ENCODE measurements at places on chromosomes 1 and 21.

GRCh38 chr1:59415881-59416280, 119.0 kb downstream of the FGGY start:
- no peak for DNase-seq

DNA sequence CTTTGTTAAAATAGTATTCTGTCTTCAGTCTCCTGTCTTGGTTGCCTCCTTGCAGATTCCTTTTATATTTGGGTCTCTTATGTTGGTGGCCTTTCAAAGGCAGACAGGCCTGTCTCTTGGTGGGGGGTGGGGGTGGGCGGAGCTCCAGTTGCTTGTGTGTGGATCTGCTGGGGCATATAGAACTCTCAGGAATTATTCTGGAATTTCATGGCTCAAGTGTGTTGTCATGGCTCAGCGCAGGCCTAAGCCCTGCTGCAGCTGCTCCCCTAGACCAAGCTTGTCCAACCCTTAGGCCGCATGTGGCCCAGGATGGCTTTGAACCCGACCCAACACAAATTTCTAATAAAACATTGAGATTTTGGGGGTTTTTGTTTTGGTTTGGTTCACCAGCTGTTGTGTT, 8.0 kb downstream of the C1orf35 start:
- no peak for DNase-seq

GRCh38 chr1:91621907-91622306, 121.3 kb downstream of the CDC7 start:
- no peak for DNase-seq

DNA sequence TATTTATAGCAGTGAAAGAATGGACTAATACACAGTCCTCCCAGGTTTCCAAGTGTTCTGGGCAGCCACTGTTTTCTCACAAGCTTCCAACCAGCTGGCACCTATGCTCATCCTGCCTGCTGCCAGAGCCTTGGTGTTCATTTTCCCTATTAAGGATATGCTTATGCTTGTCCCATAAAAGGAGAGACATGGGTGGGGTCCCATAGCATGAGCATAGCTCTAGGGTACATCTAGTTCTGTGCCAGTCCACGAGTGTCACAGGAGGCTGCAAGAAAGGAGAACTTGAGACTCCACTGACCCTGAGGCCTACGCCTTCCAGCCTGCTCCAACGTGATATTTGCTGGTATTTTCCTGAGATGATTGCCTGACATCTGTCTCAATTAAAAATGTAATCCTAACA, 192.4 kb upstream of the PTGFR start:
- DNase-seq: no peak

DNA sequence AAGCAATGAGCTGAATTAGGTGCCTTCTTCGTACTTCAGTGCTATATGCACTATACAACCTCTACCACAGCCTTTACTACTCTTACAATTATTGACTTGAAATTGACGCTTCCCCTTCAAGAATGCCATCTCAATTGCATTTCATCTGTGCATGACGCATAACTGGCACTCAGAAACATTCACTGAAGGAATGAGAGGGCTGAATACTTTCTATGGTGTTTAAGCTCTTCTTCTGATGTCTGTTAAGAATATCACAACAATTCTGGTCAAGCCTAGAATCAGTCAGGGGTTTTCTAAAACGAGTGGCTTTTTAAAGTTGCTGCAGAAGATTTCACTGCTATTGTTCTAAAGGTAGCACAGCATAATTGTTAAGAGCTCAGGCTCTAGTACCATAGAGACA, 11.5 kb downstream of the DENND1B start:
- DNase-seq: no peak

- DNase-seq: no peak
These were observed 42.9 kb downstream of the FMN2 start for GRCh38 chr1:240134596-240134995.

DNA sequence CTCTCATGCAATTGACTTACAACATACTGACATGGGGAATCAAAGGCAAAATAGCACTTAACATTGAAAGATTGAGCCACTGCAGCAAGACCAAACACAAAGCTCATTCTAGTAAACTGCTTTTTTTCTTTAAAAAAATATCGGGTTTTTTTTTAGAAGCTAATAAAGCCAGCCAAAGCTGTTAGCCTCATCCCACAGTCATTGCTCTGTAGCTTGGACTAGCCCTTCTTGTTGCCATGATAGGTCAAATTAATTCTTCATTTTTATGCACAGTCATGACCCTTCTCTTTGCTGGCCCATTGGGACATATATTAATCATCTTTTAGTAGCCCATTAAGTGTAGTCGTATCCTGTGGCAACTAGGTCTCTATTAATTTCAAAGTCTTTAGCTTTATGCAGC, 231.3 kb downstream of the ADGRL2 start:
- DNase-seq: no peak

DNA sequence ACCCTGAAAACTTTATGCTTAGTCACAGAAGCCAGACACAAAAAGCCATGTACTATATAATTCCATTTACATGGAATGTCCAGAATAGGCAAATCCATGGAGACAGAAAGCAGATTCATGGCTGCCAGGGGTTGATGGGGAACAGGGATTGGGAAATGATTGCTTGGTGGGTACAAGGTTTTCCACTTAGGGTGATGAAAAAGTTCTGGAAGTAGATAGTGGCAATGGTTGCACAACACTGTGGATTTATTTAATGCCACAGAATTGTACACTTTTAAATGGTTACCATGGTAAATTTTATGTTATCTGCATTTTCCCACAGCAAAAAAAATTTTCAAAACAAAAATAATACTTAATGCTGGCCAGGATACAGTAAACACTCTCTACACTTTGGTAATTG, 40.6 kb downstream of the ENAH start:
- DNase-seq: no peak

- DNase-seq: no peak
These were observed 249.9 kb downstream of the NFIA start for GRCh38 chr1:61332196-61332753.

DNA sequence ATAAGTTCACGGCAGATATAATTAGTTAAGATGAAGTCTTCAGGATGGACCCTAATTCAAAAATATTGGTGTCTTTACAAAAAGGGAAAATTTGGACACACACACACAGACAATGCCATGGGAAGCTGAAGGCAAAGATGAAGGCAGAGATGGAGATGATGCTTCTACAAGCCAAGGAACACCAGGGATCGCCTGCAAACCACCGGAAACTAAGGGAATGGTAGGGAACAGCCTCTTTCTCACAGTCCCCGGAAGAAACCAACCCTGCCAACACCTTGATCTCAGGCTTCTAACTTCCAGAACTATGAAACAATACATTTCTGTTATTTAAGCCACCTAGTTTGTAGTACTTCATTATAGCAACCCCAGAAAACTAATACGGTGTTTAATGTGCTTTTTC, 15.1 kb upstream of the SERTAD4 start:
- DNase-seq: no peak

DNA sequence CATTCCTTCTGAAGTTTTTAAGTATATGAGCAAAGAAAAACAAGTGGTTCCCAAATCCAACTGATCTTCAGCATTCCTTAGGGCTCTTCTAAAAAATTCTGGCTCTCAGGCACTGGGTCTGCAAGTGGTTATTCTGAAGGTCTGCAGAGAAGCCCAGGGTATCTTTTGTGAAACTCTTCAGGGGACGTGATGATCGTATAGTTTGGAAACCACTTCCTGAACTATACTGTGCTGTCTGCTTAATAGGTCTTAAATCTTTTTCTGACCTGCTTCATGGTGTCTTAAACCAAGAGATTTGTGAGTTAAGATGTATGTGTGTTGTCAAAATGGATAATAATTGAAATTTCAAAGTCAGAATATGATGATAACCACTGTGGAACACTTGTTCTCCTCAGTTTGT, 115.5 kb downstream of the LHX9 start:
- no peak for DNase-seq

DNA sequence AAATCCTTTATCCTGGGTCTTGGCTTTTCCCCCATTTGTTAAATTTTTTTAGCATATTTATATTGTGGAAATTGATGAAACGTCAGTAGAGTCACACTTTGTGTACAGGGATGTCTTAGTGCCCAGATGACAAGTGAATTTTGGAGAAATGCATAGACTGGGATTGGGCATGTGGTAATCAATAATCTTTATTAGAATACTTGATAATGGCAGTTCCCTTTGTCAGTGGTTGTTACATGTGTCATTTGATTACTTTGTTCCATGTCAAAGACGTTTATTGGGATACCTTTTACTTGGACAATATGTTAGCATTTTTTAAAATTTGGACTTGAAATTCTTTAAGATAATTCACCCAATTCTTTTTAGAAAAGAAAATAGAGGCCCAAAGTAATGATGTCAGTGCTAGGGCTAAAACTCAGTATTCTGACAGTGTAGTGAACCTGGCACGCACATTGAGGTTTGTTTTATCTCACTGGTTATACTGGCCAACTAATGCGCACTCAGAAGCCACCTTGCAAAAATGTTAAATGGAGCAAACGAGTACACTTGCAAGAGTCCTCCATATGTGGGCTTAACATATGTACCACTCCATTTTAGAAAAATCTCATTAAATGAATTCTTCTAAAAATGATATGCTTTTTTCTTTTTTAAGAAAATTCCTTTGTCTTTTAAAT, 9.2 kb downstream of the PRPF38B start:
- no peak for DNase-seq

GRCh38 chr1:16966282-16966681, 14.1 kb downstream of the MFAP2 start:
- DNase-seq: no peak

DNA sequence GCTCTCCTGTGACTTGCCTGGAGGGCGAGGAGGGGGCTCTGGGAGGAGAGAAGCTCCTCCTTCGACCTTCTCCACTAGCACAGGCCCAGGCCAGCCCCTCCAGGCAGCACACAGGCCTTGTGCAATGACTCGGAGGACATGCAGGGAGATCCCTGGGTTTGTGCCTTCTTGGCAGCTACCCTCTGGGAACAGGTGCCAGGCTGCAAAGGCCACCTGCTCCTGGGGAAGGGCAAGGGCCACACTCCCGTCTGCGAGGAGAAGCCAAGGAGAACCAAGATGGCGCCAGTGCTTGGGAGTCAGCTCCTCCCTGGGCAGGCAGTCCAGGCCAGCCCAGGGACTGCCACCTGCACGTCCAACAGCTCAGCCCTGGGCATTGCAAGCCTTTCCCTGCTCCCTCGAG, 15.3 kb downstream of the CASZ1 start:
- DNase-seq: no peak

GRCh38 chr1:55055084-55055882, 15.9 kb downstream of the PCSK9 start:
- DNase-seq: no peak

DNA sequence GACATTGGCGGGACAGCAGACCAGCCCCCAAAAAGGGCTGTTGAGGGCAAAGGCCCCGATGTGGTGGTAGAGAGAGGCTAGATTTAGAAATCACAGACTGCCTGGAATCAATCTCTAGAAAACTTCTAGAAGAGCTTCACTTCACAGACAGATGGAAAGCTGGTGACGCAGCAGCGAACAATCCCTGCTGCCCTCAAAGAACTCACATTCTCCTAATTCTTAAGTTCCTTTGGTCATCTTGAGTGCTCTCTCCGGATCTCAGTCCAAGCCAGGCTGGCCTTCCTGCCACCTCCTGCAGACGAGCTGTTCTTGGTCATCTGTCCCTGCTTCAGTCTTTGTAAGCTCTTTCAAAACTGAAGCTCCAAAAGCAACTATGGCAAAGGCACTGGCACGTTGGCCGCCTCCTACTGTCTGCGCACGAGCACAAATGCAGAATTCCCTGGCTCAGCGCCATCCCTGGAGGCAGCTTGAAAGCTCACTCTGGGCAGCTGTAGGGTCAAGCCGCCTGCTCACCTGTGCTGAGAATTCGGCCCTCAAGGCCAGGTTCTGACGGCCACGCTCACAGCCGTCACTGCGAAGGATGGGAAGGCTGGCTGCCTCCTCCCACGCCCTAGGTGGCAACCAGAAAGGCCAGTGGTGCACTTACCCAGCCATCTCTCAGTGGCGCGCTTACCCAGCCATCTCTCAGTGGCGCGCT, 110.6 kb downstream of the NPHP4 start:
- DNase-seq: no peak

DNA sequence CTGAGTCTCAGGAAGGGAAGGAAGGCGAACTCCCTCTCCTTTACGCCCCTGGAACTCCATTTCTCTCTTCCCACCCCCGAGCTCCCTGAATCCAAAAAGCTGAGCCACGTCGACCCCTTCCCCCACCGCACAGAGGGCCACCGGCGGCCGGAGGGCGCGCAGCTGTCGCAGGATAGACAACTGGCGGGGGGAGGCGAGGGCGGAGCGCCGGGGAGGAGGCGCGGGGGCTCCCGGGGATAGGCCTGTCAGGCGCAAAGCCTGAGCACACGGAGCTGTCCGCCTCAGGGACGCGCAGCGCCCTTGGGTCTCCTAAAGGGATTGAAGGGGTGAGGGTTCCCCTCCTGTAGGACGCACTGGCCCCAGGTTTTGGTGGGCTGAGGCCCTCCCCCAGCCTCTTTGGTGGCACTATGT, 752 bp upstream of the ACTA1 start:
- DNase-seq: no peak

DNA sequence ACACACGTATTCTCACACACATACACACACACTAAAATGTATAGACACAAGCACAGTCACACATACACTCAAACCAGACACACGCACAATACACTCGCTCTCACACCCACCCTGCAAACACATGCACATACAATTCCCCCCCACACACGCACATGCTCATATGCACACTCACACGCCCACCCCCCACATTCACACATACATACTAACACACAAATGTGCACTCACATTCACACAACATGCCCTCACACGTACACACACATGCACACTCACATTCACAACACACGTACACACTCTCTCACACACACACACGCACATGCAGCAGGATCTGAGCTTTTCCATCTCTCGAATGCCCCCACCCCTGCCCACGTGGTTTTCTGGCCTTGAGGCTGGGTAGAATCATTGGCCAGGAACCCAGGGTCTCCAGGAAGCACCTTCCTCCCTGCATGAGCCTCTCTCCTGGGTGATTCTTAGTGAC, 589.7 kb downstream of the PTPRU start:
- DNase-seq: no peak

DNA sequence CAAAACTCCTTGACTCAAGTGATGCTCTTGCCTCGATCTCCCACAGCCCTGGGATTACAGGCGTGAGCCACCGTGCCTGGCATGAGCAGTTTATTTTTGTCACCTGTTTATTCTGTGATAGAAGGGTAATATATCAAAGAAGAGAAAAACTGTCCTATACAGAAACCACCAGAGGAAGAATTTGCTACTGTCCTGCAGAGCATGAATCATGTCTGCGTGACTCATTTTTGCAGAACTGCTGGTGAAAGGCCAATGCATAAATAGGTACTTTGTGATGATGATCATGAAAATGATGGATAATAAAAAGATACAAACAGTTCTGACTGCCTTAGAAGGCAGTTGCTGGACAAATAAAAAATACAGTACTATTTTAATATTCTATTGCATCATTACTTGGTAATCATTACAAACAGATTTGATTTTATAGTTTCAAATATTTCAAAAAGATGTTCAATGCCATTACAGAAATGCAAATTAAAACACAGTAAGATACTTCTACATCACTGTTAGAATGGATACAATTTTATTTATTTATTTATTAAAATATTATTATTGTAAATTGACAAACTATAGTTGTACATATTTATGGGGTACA, 26.5 kb downstream of the RIPPLY3 start:
- no peak for DNase-seq
